ENCODE measurements at places on chromosomes 2 and 18.

GRCh38 chr2:64620661-64621060 lies 33.1 kb downstream of the SERTAD2 start:
- DNase-seq: no peak

GRCh38 chr18:75183524-75183923 lies 25.4 kb downstream of the PTGR3 start:
- DNase-seq: no peak

DNA sequence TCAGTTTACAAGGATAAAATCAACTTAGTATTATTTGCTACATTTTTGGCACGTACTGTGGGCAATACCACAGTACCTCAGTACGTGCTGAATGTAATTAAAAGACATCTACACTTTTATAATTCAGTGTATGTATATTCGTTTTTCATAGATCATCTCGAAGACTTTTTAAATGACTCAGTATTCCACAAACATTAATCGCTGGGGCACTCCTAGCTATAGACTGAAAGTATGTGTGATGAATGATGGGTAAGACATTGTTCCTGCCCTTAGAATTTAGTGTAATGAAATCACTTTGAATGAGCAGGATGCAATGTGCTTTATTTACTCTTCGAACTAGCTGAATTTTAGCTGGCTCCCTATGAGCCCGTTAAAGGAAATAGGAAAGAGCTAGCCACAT lies 245.6 kb upstream of the RASGRP3 start:
- DNase-seq: no peak

- DNase-seq: no peak
These were observed 99.1 kb downstream of the HRH4 start for GRCh38 chr18:24559526-24559925.

DNA sequence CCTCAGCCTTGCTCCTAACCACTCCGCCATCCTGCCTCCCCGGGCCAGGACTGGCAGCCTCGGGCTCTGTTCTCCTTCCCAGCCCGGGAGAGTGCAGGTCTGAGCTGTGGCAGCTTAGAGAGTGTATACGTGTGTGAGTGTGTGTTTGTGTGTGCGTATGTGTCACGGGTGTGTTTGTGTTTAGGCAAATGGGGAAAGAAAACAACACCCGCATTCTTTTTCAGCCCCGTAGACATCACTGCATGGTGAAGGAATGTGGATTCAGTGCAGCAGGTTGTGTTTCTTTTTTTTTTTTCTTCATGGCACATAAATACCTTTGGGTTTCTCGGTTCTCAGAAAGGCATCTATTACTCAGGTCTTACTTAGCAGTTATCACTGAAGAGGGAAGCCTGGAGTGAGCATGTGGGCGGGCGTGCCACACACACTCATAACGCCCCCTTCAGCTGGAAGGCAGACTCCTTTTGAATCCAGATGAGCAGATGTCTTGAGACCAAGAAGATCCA lies 44.2 kb downstream of the GLI2 start:
- no peak for DNase-seq

GRCh38 chr2:136206613-136207012 lies 88.7 kb upstream of the CXCR4 start:
- DNase-seq: peak; percentile 16

GRCh38 chr2:184734338-184734737 lies 136.0 kb downstream of the ZNF804A start:
- DNase-seq: no peak

- no peak for DNase-seq
These were observed 191.0 kb downstream of the TCF4 start for GRCh38 chr18:55396979-55397378.

DNA sequence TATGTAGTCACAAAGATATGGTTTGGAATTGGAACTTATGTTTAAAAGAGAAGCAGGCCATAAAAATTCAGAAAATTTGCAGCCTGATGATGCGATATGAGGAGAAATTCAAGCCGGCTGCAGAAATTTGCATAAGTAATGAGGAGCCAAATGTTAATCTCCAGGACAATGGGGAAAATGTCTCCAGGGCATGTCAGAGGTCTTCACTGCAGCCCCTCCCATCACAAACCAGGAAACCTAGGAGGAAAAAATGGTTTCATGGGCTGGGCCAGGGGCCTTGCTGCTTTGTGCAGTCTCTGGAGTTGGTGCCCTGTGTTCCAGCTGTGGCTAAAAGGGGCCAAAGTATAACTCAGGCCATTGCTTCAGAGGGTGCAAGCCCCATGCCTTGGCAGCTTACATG lies 28.4 kb downstream of the TACR1 start:
- DNase-seq: no peak

DNA sequence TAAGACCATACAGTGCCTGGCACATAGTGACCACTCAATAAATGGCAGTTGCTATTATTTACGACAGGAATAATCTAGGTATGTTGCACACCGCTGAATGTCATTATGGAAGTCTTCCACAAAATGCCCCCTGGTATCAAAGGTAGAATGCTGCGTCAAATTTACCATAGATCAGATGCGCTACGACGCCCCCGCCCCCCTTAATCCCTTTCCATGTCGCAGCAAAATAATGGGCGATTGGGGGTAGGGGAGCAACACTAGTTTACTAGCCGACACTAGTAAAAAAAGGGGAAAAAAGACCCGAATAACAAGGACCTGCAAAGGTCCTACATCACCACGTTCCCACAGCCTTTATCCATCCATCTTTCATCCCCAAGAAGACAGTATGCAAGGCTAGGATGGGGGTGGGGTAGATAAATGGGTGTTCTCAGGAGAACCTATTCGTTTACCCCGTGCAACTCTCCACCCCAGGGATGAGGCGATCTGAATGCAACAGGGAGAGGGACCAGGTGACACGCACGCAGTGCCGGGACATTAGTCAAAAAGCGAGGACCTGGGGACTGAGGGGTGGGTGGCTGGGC lies 455 bp downstream of the PREPL start:
- DNase-seq: peak; percentile 2

GRCh38 chr2:190701586-190701985 lies 52.7 kb downstream of the NAB1 start:
- DNase-seq: no peak

- DNase-seq: no peak
These were observed 53.2 kb upstream of the SH3BP4 start for GRCh38 chr2:234898534-234899053.

DNA sequence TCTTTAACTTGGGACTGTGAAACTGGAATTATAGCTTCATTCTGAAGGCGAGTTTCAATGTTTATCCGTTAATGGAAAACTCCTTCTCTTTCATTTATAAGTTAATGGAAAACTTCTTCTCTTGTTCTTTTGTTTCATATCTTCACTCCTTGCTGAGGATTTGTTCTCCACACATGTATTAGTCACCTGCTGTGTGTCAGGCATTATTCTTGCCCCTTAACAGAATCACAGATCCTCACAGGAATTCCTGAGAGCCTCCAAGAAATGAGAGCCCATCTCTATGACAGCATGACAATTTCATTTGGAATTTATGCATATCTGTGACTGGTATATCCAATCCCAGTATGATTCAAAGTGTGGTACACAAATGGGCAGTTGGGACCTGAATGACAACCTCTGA lies 545.8 kb downstream of the BCL11A start:
- DNase-seq: no peak

DNA sequence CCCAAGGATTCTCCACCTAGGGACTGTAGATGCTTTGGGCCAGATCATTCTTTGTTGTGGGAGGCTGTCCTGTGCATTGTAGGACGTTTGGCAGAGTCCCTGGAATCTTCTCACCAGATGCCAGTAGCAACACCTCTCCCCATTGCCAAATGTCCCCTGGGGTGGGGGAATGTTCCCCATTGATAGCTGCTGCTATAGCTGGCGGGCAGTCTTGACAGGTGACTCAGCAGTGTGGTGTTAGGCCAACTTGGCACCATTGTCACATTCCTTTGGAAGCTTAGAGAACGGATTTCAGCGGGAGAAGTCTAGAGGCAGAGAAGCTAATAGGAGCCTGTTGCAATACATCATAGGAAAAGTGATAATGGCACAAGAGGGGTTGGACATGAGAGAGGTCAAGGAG lies 495.7 kb upstream of the SMIM21 start:
- no peak for DNase-seq

GRCh38 chr2:70990216-70990615 lies 4.5 kb downstream of the TEX261 start:
- no peak for DNase-seq

GRCh38 chr2:47039489-47039870 lies 115.6 kb downstream of the STPG4 start:
- DNase-seq: no peak

DNA sequence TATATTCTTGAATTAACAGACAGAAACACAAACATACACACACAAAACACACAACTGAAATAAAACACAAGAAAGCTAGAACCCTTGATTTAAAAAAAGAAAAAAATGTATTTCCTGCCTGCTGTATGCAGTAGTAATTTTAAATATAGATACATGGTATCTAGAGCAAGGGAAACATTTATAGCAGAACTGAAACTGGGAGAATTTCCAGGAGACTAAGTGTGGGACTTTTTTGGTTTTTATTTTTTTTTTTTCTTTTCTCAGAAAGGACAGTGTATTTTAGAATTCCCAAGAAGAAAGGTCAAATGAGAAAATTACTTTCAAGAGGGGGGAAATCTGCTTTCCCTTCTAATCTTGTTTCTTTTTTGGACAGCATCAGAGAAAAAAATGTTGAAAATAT lies 558.9 kb upstream of the PKDCC start:
- no peak for DNase-seq

- DNase-seq: no peak
These were observed 24.4 kb downstream of the RPL37A start for GRCh38 chr2:216522892-216523502.

GRCh38 chr18:9647496-9648323 lies 33.4 kb upstream of the PPP4R1 start:
- DNase-seq: no peak

DNA sequence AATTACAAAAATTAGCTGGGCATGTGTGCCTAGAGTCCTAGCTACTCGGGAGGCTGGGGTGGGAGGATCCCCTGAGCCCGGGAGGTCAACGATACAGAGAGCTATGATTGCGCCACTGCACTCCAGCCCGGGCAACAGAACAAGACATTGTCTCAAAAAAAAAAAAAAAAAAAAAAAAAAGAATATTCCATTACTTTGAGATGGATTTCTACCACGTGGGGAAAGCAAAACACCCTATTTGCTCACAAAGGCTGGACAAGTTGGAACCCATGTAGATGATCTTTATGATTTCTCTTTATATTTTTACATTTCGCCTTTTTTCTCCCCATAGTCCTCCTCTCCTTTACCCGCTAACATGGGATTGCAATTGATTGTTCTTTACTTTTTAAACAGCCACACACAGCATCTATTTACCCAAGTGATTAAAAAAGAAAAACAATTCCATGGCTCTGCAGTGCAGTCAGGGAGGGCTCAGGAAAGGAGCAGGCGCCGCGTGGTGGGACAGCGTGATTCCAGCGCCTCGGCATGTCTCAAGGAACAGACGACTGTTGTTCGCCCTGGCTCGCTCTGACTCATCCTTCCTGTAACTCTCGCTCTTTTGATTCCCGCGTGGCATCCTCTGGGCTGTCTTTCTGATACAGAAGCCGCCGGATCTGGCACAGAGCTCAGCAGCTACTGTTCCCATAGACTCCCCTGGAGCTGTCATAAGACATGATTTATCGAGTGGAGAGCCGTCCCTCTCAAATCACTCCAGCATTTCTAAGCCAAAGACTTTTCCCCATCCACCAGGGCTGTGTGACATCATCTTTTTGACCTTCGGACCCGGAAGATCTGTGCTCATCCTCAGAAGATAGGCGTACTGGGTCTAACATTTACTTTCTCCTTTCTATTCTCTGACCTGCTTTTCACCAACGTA lies 230.4 kb upstream of the AGAP1 start:
- peak; percentile 14 for DNase-seq

DNA sequence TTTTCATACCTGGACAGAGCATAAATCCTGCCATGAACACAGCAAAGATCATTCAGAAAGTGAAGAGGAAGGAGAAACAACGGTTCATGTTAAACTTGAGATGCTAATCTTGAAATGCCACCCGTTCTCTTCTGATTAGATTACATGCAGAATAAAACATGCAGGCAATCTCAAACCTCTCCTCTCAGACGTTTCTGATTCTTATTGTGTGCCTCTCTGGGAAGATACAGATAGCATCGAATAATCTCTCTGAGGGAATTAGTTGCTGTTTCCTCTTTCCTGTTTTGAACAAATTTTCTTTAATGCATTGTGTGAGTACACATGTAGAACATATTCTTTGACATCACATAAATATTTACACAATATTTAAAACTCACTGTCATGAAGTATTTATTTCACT lies 313.4 kb downstream of the PRKCE start:
- no peak for DNase-seq

DNA sequence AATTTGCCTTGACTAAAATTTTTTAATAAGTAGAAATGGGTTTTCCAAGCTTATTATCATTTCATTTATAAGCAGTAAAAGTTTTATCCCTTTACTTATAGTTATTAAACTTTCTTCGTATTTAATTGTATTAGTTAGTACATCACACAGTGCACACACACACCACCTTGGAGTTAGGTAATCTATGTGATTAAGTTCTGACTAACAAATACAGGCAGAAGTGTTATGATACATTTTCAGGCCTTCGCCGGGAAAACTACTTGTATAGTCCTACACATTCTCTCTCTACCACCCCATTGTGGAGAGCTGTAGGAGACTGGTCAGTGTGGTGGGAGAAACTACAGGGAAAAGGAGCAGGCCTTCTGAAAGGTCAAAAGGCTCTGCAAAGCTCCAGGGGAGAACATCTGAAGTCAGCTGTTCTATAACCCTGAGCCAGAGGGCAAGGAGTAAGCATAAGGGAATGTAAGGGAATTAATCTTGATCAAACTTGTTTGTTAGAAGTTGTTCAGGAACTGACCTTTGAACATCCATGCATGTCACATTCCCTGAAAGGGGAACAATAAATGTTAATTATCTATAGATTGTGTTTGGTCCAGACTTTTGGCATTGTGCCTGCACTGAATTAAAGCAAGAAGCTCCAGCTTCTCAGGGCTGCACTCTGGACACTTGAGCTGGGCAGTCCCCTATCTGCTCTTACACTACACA lies 231.7 kb downstream of the FSIP2 start:
- DNase-seq: no peak

- DNase-seq: no peak
These were observed 86.0 kb downstream of the DCC start for GRCh38 chr18:52426041-52426440.

- no peak for DNase-seq
These were observed 485.8 kb downstream of the STK39 start for GRCh38 chr2:167761465-167762136.

GRCh38 chr18:49521216-49521835 lies 34.3 kb upstream of the C18orf32 start:
- DNase-seq: no peak

DNA sequence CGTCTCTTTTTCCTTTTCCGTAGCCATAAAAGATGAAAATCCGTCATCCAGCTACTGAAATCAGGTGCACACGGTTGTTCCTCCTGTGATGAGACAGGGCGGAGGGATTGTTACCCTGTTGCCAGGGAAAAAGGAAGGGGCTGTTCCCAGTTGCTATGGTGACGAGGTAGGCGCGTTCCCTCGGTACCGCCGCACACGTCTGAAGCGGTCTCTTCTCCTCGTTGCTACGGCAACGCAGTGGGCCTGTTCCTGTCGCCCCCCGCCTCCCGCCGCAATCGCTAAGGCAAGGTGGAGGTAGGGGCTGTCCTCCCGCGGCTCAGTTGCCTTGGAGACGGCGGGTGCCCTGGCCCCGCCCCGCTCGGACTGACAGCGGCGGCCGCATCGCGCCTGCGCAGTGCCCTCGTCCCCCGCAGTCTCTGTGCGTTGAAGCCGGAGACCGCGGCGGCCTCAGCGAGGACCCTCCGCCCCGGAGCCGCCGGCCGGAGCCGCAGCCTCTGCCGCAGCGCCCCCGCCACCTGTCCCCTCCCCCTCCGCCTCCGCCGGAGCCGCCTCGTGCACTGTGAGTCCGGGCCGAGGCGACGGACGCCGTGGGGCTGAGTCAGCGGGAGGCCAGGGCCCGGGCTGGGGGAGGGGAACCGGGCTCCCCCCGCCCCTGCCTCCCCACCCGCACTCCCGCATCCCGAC lies at the start of gene MAPRE3:
TSS of gene MAPRE3 (plus strand) at position 394 of the 684 bp plus-strand sequence. CDS start 51,582 bp downstream, outside the sequence.
- peak; percentile 97 for DNase-seq
